Right cardiac atrium (tissue), 5 donors: ENCODE measurements at places on chromosomes 12 and 14. TPM values are rescaled to one million over a fixed set of nuclear protein-coding genes. Genes with fewer than 3 reads are reported as not detected.

FBXW8 gene
- 7.7 TPM for total RNA-seq

- DNase-seq: no peak
Observed at GRCh38 chr12:72207486-72208409, 64.4 kb upstream of the TRHDE start.

- DNase-seq: no peak
Observed at GRCh38 chr12:121986489-121987245, 35.0 kb upstream of the BCL7A start.

HOXC13 gene
- not detected for total RNA-seq

DNA sequence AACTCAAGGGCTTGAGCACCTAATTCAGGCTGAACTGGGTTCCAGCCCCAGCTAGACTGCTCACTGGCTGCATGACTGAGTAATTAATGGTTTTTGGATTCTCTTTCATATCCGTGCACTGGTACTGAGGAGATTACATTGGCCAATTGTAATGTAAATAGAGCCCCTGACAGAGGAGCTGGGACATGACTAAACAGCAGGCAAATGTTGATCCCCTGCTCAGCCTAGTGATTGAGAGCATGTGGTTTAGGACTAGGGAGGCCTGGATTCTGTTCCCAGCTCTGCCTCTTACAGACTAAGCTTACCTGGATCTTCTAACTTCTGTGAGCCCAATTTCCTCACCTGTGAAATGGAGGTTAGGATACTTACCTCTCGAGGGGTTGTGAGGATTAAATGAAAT lies 204.3 kb downstream of the ESR2 start:
- DNase-seq: no peak

DNA sequence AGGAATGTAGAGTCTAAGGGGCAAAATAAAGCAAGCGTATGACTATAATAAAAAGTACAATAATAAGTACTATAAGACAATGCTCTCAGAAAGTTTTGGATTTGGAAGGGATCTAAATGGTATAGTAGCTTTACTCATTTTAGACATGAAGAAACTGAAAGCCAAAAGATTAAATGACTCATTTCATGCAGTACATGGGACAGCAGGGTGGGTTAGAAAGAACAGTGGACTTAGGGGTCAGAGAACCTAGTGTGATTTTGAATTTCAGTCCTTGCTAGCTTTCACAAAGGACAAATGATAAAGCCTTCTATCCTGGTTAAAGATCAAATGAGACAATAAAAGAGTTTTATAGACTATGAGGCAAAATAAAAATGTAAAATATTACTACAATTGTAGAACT lies 6.8 kb upstream of the LEMD3 start:
- no peak for DNase-seq

GALNT9 gene
- 0.14 TPM for total RNA-seq

TMEM30B gene
- 1.9 TPM for total RNA-seq

- no peak for DNase-seq
Observed at GRCh38 chr12:47270782-47271664, 191.3 kb upstream of the AMIGO2 start.

DNA sequence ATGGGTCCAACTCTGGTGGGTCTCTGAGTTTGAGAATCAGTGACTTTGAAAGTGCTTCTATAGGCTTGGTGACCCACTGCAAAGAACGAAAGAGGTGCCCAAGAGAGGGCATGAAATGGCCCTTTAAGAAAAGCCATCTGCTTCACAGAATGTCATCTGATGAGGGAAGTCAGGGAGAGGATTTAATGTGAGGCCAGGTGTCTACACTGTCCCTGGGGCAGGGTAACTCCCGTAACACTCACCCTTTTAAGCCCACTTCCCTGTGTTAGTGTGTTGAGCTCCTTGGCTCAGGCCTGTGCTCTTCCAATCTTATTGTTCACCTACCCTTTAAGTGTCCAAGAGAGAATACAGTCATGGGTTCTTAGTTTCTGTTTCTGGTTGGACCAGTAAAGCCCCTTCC lies 16.4 kb upstream of the SRSF5 start:
- DNase-seq: no peak

GRCh38 chr12:95204141-95204866 lies 13.0 kb downstream of the FGD6 start:
- no peak for DNase-seq

KIF5A gene
- total RNA-seq: 0.17 TPM

- peak; percentile 4 for DNase-seq
Observed at GRCh38 chr14:100535287-100536120, 51.7 kb downstream of the BEGAIN start.

- DNase-seq: no peak
Observed at GRCh38 chr14:103026988-103027387, 30.4 kb downstream of the CDC42BPB start.

PLEKHG7 gene
- not detected for total RNA-seq

POTEM gene
- not detected for total RNA-seq

DNA sequence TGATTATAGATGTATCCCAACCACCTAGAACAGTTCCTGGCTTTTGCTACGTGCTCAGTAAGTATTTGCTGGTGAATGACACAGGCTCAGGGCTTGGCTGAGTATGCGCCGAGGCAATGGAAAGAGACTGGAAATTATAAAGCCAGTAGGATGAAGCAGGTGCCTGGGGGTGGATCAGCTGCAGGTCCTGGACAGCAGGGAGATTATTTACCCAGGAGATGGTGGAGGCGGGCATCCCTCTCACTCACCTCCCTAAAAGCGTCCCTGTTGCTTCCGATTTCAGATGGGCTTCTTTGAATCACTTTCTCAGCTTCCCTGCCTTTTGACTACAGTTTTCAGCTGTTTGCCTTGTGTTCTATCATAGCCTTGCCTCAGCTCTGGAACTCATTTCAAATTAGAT lies 6.4 kb downstream of the SLC6A13 start:
- no peak for DNase-seq

DNA sequence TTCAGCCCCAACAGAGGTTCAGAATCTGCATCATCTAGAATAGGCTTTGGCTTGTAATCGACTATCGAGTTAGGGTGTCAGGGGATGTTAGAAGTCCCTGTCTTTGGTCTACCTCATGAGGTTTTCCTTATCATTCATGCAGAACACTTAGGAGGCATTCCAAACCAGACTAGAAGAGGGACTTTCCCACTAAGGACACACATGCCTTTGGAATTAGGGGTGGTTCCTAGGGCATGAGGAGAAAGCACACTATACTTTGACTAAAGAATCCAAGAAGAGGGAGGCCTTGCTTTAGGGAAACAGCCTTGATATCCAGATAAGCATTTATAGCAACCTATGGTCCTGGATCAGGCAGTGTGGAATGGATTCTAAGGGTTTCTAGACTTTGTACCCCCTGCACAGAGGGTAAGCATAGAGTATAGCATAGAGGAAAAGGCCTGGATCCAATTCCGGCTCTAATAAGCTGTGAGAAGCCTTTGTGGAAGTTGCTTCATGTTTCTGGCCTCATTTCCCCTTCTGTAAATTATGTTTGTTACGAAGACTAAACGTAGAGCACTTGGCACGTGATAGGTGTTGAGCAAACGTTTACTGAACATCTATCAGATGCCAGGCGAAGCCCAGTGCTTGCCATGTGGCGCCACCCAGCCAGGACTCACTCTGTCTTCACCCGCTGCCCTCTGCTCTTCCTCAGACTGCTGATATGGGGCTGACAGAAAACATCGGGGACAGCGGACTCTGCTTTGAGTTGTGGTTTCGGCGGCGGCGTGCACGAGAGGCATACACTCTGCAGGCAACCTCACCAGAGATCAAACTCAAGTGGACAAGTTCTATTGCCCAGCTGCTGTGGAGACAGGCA lies 13.2 kb downstream of the ZNF219 start:
- no peak for DNase-seq

TMPRSS12 gene
- total RNA-seq: not detected

SLC10A1 gene
- total RNA-seq: not detected

GRCh38 chr12:60714141-60714900 lies 1118.5 kb downstream of the SLC16A7 start:
- DNase-seq: no peak

COCH gene
- 0.38 TPM for total RNA-seq

MANSC4 gene
- not detected for total RNA-seq

PPP1R1A gene
- total RNA-seq: 143 TPM

DNA sequence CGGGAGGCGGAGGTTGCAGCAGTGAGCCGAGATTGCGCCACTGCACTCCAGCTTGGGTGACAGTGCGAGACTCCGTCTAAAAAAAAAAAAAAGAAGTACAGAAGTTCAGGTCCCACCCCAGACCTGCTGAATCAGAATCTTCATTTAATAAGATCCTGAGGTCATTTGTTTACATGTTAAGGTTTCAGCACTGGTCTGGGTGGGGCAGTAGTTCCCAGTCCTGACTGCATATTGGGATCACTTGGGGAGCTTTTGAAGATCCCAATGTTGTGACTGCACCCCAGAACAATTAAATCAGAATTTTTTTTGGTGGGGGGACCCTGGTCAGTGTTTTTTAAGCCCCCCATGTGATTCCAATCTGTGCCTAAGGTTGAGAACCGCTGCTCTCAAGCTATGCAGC lies 11.7 kb upstream of the COL2A1 start:
- DNase-seq: no peak

GNG2 gene
- total RNA-seq: 18.2 TPM

MAPK1IP1L gene
- 55.7 TPM for total RNA-seq

DNA sequence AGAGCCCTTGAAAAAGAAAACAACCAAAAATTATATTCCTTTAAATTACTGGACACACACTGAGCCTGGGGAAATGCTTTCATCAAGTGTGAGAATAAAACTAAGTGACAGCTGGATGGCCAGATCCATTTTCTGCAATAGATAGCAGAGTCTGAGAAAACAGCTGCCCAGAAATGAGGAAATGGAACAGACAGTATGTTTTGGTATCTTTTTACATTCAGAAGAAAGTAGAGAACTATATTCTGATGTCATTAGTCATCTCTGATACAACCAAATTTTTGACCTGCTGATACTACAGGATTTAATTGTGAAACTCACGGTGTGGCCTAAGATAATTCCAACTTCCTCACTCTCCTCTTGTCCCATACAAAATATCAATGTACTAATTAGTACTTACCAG lies 78.2 kb downstream of the HMGA2 start:
- no peak for DNase-seq

APOF gene
- total RNA-seq: not detected

- no peak for DNase-seq
Observed at GRCh38 chr12:12126551-12126950, 55.8 kb downstream of the BCL2L14 start.

DNA sequence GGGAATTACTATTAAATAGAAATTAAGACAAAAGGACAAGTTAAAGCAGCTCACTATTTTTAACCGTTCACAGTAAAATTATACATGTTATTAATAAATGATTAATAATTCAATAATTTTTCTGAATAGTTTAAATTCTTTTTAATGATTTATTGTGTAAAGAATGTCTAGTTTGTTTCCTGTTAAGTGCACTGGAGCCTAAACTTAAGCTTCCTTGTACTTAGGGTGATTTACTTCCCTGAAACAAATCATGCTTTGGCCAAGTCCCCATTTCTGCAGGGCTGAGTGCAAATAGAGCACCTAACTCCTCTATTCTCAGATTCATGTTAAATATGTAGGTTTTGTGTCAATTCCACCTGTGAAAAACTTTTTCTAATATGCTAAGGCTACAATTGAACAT lies 188.9 kb upstream of the PDZRN4 start:
- DNase-seq: no peak

GRCh38 chr14:94129758-94130414 lies 482 bp upstream of the IFI27L2 start:
- DNase-seq: peak; percentile 84

CCDC196 gene
- total RNA-seq: not detected

DNA sequence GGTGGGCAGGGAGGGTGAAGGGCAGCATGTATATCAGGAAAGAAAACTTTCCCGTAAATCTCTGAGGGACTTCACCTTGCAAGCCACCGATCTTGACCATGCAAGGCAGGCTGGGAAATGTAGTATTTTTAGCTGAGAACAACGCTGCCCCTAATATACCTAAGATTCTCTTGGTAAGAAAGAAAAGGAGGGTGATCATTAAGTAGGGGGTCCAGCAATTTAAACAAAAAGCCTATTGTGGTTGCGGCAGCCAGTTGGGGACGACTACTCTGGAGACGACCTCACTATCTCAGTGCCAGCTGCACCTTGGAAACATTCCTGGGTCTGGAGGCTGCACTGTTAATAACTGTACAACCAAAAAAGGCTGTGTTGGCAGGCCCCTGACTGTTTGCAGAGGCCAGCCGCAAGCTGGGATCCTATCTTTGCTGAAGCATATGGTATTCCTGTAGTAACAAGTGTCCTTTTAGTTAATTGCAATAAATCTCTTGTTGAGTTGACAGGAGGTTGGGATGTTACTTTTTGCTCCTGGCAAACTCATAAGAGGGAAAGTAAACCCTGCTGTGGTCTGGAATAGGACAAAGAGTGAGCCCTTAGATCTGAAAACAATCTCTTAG lies 6.4 kb downstream of the APOLD1 start:
- no peak for DNase-seq

CNIH1 gene
- total RNA-seq: 114 TPM

FNTB gene
- 20.7 TPM for total RNA-seq

GRCh38 chr12:22242726-22243125 lies 91.8 kb downstream of the ST8SIA1 start:
- DNase-seq: no peak

CPNE6 gene
- total RNA-seq: not detected

DNA sequence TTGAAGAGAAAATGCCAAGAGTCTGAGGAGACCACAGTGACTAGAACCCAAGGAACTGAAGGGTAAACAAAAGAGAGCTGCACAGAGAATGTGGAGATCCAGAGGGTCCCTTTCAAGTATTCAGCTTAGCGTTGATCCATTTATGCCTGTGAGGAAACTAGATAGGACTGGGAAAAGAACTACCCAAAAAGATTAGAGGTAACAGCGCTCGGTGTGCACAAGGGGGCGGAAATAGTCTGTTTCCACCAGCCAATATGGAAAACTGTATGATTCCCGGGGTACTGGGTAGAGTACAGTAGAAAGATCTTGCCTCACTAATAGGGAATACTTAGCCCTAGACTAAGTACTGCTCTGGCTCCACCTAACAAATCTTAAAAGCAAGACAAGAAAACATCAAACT lies 135.5 kb downstream of the DPF3 start:
- DNase-seq: no peak

DNA sequence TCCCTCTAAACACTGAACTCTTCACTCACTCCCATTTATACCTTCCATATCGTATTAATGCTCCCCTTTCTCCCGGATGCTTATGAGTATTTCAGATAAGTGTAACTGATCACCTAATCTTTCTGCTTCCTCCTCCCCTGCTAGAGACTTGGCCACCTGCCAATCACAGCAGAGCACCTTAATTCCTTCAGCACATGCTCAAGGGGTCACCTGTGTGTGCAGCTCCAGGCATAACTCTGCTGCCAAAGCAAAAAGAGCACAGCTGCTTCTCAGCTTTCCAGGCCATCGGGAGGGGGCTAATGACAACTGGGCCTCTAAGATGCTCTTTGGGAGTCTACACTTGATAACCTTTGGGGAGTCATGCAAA lies 106.9 kb upstream of the DYRK2 start:
- DNase-seq: no peak

PPP1R36 gene
- 0.56 TPM for total RNA-seq
